ENCODE measurements at places on chromosomes 11 and 22.
A peak's percentile ranks its signal among the peaks of the same experiment; 100 is the strongest.

GRCh38 chr22:39718206-39718605 lies 147.7 kb downstream of the CACNA1I start:
- peak; percentile 33 for DNase-seq

DNA sequence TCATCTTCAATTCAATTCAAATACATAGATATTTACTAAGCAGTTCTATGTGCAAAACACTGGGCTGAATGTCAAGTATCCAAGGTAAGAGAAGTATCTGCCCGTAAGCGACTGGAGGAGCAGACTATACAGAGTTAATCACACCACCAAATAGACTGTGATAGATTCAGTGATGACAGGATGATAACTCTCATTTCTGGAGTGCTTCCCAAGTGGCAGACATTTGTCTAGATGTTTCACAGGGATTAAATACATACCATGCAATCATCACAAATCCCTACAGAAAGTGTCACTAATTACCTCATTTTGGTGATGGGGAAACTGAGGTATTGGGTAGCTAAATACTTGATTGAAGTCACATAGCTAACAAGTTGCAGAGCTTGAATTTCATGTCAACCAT lies 508.7 kb upstream of the TENM4 start:
- no peak for DNase-seq

DNA sequence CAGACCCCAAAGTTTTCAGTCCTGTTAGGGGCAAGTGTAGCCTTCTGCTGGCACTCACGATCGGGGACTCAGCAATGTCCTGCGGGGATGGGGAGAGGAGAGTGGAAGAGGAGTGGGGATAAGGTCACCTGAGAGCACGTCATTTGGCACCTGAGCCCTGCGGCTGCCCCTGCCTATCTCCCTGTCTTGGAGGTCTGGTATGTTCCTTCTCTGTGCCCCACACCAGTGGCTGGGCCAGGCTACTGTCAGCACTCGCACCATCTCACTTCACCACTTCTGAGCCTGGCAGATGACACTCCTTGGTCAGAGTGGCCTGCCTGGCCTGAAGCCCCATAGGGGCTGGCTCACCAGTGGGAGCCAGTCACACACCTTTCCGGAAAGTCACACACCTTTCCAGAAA lies 20.1 kb upstream of the CHADL start:
- DNase-seq, result no peak

DNA sequence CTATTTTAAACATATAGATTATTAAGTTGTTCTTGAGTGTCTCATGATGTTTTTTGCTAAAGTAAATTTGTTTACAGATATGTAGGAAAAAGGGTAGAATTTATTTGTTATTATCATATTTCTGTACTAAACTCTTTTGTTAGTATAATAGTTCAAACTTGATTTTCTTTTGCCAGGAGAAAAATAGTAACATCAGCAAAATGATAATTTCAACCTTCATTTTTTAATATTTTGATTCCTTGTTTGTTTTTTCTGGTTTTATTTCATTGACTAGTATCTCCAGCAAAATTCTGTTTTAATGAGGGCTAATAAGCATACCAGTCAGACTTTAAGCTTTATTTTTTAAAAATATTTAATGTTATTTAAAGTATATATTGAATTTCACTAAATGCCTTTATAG lies 4.0 kb downstream of the OR1S1 start:
- no peak for DNase-seq

- no peak for DNase-seq
Measured at GRCh38 chr11:19552656-19553260, 159.9 kb upstream of the NAV2 start.

DNA sequence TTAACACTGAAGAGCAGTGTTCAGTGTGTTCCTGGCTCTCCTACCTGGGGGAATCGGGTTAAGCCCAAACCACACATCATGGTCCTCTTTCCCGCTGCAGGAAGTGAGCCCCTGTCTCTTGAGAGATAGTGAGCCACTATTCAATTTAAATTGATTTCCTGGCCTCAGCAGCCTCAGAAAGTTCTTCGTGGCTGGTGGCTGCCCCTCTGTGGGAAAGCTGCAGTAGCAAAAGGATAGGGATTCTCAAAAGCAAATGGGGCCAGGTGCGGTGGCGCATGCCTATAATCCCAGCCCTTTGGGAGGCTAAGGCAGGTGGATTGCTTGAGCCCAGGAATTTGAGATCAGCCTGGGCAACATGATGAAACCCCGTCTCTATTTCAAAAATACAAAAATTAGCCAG lies 49.1 kb upstream of the CD5 start:
- DNase-seq, result no peak

DNA sequence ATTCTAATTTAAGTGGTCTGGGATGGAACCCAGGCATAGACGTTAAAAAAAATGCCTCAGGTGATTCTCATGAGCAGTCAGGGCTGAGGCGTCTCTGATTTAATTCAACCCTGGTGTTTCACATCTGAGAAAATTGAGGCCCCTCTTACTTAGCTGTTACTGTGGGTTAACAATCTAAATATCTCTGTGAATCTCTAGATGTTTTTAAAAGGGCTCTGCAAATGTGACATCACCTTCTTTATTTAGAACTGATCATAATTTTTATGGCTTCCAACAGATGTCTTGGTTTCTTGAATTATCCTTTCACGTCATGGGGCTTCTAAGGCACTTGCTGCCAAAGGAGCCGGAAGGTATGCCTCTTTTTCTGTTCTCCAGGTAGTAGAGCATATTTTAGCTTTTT lies 76.1 kb upstream of the LIN7C start:
- no peak for DNase-seq

GRCh38 chr11:111359223-111360149 lies 19.6 kb downstream of the POU2AF1 start:
- DNase-seq, result peak; percentile 12

GRCh38 chr11:23520226-23520960 lies 660.1 kb upstream of the CCDC179 start:
- no peak for DNase-seq

DNA sequence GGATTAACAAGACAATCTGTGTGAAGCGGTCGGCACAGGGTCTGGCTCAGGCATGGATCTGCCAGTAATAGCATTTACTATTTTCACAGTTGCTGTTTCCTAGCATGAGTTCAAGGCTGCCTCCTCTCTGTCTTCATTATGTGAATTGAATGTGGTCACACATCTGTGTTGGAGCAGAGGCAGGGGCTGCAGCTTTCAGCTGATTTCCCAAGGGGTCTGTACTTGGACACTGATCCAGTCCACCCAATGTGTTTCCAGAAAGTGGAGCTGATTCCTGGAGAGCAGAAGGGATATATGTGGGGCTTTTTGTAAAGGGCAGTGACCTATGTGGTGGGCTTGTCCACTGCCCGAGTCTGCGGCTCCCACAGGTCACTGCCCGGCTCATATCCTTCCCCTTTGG lies 3.5 kb upstream of the CELSR1 start:
- no peak for DNase-seq

DNA sequence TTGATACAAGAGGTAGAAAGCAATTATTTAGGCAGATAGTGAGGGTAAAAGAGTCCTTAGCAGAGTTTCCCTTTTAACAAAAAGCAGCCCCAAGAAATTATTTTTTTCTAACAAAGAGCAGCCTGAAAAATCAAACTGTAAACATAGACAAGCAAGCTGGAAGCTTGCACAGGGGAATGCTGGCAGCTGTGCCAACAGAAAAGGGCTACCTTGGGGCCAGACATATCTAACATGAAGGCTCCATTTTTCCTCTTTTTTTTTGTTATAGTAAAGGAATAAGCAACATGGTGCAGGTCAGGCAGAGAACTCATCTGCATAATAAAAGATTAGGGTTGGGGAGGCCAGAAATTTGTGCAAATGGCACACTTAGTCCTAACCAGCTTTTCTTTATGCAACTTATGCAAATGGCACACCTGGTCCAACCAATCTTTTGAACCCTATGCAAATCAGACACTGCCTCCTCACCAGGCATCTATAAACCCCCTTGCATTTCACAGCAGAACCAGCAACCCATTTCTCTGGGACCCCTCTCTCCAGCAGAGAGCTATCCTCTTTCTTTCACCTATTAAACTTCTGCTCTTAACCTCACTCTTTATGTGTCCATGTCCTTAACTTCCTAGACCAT lies 41.8 kb downstream of the PDGFD start:
- no peak for DNase-seq

GRCh38 chr11:117045196-117045595 lies 53.0 kb downstream of the SIK3 start:
- no peak for DNase-seq

- no peak for DNase-seq
Measured at GRCh38 chr11:69232821-69233743, 60.9 kb upstream of the MYEOV start.

- no peak for DNase-seq
Measured at GRCh38 chr11:128171506-128171905, 415.9 kb downstream of the ETS1 start.

DNA sequence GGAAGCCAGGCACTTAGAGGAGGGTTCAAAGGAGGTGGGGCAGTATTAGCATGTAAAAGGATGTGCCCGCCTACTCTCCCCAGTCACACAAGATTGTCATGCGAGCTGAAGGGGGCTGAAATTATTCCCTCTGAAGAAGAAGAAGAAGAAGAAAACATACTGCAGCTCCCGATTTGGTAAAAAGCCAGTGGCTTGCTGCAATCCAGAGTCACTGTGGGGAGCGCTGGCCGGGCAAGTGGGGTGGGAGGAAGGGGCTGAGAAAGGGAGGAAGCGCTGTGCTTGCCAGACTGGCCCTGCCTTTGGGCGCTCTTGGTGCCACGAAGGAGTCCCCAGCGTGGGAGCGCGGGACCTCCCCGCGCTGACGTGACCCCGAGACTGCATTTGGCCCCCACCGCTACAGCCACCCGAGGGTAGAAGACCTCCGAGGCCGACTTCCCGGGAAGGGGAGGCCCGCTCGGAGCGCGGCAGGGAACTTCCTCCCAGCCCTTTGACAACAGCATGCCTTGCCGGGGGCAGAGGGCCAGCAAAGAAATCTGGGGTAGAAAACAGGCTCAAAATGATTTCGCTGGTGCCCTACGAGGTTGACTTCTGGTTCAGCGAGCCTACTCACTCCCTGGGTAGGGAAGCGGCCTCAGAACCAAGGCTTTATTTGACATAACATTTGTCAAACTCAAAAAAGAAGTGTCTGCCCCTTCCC lies 906.3 kb downstream of the DLG2 start:
- DNase-seq, result peak; percentile 2

DNA sequence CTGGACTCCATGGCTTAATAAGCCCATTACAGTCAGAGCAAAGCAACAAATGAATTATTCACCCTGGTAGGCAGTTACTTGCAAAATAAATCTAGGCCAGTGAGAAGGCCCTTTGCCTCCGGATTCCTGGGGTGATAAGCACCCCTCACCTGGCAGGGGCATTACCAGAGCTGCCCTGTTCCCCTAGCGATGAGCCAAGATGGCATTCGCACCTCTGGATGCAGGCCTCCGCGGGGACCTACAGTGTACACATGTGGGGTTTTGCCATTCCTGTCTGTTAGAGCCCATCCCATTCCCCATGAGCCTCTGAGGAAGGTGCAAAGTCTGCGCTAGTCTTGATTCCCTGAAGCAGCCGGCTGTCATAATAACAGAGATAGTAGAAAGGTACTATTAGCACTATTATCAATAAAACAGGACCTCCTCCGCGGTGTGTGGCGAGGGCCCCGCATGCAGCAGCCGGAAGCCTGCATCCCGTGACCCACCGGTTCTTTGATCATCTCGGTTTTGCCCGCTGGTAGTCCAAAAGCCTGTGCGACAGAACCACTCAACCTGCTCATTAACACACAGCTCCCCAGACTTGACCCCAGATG lies 344.3 kb downstream of the BRD1 start:
- no peak for DNase-seq

- no peak for DNase-seq
Measured at GRCh38 chr11:56632329-56632728, 9.9 kb downstream of the OR5AP2 start.

DNA sequence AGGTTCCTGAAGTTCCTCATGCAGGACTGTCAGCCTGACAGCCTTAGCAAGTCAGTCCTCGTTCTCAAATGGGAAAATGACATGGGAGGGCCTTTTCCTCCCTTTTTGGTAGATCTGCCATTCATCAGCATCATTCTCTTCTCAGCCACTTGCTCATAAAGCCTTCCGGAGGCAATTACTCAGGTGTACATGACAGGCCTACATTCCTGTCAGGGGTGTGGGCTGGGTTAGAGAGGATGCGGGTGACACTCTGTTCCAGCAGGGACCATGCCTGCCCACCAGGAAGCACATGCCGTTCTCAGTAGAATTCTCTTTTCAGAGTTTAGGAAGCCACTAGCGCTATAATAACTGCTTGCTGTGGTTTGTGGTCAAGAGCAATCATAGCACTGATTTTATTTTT lies 24.2 kb upstream of the ANKK1 start:
- no peak for DNase-seq

DNA sequence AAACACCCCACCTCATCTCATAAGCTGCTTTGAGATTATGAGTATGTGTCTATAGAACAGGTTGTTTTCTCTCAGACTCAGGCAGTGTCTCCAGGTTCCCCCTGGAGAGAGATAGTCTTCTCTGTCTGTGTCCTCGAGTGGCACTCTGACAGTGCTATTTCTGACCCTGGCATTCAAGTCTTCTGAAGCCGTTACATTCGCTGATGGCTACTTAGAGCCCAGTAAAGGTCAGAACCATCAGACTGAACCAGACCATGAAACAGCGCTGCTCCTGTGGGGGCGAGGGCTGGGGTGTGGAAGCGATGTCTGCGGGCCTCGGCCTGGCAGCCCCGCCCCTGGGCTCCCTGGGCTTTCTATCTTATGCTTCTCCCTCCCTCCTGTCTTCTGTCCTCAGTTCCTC lies 23.5 kb downstream of the SHISA8 start:
- no peak for DNase-seq

- DNase-seq, result no peak
Measured at GRCh38 chr11:71338801-71339395, 86.5 kb upstream of the SHANK2 start.

- peak; percentile 81 for DNase-seq
Measured at GRCh38 chr11:102733232-102733875, 8.6 kb upstream of the MMP8 start.

DNA sequence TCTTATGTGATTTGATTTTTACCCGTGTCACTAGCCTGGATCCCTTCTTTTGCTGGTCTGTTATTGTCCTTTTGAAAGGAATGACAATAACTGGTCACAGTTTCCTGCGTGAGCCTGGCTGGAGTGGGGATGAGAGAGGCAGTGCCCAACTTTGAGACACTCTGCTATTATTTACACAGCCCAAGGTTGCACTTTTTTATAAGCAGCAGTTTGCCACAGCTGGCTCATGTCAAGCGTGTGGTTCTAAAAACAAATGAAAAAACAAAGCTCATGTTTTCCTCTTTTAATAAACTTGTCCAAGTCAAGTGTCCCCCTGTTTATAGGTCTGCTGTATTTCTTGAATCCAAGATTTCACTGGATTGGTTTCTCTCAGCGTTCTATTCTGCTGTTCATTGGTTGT lies 201.3 kb downstream of the GRIK4 start:
- DNase-seq, result no peak

DNA sequence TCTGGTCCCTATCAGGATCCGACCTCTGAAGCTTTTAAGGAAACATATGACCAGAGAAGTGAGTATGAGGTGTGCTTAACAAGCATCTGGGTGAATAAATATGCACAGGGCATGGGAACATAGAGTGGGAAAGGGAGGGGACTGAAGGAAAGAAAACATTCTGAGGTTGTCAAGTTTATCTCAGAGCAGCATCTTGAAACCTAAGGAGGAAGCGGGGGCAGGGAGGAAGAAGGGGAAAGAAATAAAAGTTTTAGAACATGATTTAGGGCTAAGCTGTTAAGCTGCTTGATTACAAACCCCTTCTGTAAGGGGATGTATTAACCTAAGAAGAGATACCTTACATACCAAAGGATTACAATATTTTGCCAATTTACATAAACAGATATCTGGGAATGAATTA lies 24.0 kb upstream of the SC5D start:
- peak; percentile 18 for DNase-seq
